Left cardiac atrium (tissue), 4 donors: ENCODE measurements at places on chromosomes 6 and 20.

GRCh38 chr6:2615251-2615650 is 135.5 kb downstream of the MYLK4 start:
- DNase-seq, result no peak

DNA sequence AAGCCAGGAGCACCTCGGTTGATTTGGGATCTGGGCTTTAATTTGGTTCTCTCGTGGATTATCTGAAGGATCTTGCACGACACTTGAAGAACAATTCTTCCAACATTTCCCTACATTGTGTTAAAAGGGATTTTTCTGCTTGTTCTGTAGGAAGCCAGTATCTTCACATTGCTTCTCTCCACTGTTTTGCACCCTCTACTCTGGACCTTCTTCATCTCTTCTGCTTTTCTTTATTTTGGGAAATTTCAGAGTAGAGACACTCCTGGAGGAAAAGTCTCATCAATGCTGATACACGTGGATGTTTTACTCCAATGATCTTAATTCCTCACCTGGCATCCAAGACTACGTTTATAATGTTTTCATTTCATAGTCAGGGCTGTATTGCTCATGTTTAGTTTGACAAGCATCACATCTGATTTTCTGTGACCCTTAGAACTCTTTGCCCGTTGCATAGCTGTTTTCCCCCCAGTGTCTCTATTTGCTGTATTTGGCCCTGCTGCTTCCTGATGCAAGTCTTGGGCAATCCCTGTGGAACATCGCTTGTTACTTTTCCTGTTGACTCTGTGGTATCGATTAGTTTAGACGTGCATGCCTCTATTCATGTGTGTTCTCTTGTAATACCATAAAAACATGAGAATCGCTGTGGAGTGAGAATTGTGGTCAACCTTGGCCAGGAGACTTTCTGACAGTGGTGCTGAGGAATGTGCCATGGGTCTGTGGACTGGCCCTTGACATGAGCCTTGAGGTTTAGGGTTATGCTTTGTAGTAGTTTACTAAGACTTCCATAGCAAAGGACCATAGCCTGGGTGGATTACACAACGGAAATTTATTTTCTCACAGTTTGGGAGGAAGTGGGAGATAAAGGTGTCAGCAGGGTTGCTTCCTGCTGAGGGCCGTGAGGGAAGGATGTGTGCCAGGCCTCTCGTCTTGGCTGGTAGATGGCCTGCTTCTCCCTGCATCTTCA is 12.5 kb downstream of the PLCB1 start:
- DNase-seq, result no peak

- no peak for DNase-seq
Observed at GRCh38 chr20:20331817-20332216, 36.1 kb upstream of the INSM1 start.

- no peak for DNase-seq
Observed at GRCh38 chr6:162149786-162150185, 577.8 kb downstream of the PRKN start.

DNA sequence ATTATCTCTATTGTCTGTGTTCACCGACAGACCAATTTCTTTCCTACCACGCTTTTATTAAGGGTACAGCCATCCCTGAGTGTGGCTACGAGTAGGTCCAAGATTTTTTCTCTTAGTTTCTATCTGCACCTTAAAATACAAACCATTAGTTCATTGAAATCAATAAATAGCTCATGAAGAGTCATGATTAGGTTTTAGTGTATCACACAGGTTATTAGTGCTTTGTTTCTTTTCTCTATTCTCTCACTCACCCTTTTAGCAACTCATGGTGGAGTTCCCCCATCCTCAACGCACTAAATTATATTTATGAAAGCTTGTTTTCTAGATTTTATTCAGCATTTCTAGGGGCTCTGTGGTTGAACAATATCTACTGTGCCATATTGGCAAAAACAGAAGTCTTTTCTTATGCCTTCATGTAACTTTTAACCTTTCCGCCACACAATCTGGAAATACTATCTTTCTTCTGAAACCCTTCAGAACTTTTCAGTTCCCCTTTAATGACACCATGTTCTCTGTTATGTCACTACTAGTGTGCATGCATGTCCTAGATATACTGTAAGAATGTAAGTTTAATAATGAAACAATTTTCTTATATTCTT is 128.2 kb upstream of the LAMA2 start:
- DNase-seq, result no peak

- no peak for DNase-seq
Observed at GRCh38 chr6:135451617-135452190, 45.8 kb downstream of the AHI1 start.

DNA sequence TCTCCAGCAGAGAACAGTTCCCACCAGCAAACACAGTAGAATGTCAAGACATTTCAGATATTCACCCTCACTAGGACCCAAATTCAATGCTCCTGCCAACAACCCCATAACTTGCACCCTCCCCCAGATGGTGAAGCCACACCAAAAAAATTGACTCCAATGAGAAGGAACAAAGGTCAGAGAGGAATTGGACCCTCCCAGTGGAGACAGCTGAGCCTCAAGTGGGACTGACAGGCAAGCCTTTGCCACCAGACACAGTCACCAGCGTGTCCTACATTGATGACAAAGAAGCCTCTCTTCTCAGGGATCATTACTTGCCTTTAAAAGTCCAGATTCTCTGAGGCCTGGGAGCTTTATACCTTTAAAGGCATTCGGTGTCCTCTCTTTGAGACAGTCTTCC is 64.8 kb downstream of the HIVEP2 start:
- DNase-seq, result no peak

GRCh38 chr6:170147832-170148708 is 142.8 kb downstream of the DLL1 start:
- DNase-seq, result no peak

- no peak for DNase-seq
Observed at GRCh38 chr6:30267423-30267822, 54.2 kb upstream of the TRIM26 start.

- DNase-seq, result peak; percentile 67
Observed at GRCh38 chr20:39268981-39269461, 306.9 kb downstream of the DHX35 start.

- no peak for DNase-seq
Observed at GRCh38 chr6:25025248-25025918, 89.6 kb upstream of the RIPOR2 start.

GRCh38 chr20:48839154-48839917 is 11.5 kb upstream of the PREX1 start:
- DNase-seq, result no peak

GRCh38 chr6:165854061-165854862 is 191.2 kb upstream of the PDE10A start:
- no peak for DNase-seq

DNA sequence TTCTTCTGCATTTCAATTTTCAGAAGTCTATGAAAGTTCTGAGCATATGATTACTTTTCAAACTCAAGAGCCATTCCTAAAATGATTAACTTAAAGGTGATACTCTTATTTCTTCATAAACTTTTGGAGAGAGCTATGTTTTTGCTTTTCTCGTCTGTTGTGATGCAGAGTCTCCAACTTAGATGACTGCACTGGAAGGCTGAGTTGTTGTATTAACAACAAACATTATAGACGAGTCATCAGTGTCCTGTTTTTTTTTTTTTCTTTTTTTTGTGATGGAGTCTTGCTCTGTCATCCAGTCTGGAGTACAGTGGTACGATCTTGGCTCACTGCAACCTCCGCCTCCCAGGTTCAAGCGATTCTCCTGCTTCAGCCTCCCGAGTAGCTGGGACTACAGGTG is 101.9 kb downstream of the CD109 start:
- DNase-seq, result no peak

DNA sequence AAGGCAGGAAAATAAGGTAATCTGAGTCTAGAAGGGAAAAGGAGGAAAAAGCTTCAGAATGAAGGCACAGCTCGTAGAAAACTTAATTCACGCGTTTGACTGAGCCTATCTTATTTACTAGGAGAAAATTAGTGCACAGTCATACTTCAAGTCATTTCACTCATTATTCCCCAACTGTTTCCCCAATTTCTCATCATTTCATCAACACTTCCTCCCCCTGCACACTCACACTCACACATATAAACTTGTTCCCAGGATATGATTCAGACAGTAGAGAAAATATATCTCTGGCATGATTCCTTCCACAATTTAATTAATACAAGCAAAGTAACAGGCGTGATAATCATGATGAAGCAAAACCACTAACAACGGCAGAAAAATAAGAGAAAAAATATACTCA is 94.5 kb upstream of the F13A1 start:
- DNase-seq, result no peak

DNA sequence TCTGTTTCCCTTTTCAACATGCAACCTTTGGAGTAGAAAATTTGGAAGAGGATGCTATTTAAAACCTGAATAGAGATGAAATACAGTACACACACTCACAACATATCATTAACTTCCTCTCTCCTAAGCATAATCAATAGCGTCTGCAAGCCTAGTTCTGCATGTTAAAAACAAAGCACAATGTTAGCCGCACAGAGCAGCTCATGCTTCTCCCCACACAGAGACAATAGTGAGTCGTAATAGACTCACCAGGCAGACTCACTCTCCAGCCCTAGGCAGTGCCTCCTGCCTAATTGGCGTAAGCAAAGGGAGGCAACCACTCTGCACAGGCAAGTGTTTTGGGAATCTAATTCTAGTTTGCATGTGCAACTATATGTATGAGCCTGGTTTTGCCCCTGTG is 45.8 kb upstream of the ARID1B start:
- no peak for DNase-seq

DNA sequence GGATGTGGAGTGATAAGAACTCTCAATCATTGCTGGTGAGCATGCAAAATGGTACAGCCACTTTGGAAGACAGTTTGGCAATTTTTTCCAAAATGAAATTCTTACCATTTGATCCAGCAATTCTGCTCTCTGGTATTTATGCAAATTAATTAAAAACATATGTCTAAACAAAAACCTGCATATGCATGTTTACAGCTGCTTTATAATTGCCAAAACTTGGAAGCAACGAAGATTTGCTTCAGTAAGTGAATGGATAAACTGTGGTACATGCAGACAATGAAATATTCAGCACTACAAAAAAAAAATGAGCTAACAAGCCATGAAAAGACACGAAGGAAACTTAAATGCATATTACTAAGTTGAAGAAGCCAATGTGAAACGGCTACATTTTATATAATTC is 55.5 kb upstream of the SMLR1 start:
- DNase-seq, result no peak

DNA sequence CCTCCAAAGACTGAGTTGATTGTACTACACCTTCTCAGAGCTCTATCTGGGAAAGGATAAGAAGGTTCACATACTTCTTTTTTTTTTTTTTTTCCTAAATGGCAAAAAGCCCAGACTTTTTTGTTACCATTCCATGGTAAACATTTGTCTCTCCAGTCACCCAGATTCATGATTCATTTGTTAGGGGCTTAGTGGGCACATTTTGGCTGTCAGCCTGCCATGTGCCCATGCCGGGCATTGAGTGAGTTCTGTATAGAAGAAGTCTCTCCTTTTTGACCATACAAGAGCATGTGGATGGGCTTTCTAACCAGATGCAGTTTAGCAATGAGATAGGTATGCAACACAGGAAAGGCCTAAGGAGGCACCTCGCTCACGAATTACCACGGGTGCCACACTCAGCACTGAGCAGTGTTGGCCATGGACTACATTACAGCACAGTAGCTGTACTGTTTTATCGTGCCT is 447.5 kb upstream of the HSF2 start:
- DNase-seq, result no peak

DNA sequence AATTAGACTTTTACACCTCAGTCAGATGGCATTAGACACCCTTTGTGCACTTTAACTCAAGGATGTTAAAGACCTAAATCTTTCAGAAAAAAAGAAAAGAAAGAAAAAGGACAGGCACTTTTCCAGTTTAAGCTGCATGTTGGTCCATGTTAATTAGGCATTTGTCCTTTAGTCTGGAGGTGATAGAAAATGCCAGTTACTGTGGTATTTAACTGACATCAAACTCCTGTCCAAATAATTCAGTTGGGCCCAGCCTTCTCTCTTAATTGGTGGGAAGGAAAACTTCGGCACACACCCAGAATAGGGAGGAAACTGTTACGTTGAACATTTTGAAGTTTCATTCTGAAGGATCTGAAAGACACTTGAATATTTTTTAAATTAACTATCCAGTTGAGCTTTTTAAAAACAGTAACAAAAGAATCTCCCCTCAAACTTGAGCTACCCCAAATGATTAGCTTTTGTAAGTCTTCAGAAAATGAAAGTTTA is 30.3 kb downstream of the RREB1 start:
- DNase-seq, result no peak

- no peak for DNase-seq
Observed at GRCh38 chr6:148151896-148152643, 190.6 kb upstream of the SASH1 start.

DNA sequence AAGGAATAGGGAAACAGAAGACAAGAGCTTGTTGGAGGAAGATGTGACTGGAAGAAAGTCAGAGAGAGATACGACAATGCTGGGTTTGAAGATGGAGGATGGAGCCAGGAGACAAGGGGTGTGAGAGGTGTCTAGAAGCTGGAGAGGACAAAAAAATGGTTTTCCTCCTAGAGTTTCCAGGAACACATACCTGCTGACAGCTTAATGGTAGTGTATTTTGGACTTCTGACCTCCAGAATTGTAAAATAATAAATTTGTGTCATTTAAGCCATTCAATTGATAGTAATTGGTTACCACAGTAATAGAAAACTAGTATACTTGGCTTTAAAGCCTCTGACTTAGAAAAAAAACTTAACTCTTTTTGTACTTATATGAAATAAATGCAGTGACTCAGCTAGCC is 3.6 kb downstream of the AIG1 start:
- DNase-seq, result no peak
